ENCODE measurements at places on chromosomes 3 and 15. TPM values are rescaled to one million over a fixed set of nuclear protein-coding genes. Genes with fewer than 3 reads are reported as not detected.
A peak's percentile ranks its signal among the peaks of the same experiment; 100 is the strongest.

OGG1 gene
- total RNA-seq, result 22.1 TPM

GRCh38 chr15:58136731-58137130 lies 1.4 kb upstream of the AQP9 start:
- no peak for DNase-seq

DNA sequence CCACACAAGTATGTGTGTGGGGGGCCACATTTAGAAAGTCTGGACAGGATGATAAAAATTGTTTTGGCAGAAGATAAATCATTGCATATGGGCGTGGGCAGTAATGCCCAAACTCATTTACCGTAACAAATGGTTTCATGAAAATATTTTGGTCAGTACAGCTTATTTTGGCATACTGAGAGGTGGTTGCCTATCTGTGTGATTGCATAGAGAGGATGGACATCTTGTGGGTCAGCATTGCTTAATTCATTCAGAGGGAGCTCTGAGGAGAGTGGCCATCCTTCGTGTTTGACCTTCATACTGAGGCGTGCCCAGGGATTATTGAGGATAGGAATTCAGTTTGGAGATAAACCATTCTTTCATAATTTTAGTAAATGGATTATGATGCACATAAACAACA lies 162.5 kb downstream of the GAP43 start:
- no peak for DNase-seq

GRCh38 chr3:52248816-52249547 lies 3.4 kb downstream of the PPM1M start:
- no peak for DNase-seq

BHLHE40 gene
- total RNA-seq, result 51.2 TPM

DNA sequence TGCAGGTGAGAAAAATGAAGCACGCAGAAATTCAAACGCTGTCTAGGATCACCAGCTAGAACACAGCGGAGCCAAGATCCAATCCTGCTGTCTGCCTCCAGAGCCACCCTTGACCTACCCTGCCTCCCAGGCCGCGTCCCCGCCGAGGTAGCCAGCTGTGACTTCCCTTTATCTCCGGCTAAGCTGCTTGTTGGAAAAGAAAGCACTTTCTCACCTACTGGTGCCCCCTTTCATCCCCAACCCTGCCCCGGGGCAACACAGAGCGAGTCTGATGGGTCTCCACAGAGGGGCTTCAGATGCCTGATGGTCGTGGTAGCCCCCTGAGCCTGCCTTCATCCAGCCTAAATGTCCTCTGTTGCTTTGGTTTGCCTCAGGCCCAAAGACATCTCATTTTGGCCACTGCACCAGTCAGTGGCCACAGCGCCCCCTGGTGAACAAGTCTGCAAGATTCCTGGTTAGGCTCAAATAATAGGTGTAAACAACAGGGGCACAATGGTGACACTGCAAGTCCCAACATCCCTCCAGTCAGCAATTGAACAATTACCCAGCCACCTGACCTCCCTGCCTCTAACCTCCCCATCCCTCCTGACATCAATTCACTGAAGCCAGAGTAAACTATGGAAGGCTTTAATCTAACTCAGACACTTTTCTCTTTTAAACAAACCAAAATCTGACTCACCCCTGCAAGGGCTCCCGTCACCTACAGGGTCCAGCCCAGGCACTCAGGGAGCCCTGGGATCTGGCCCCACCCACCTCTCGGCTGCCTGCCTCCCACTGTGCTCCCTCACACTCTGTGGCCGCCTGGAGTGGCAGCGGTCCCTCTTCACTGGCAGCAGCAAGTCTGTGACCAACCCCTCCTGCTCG lies 27.3 kb upstream of the BCL2L10 start:
- DNase-seq, result peak; percentile 65

CACNA2D3 gene
- total RNA-seq, result 0.18 TPM

DNA sequence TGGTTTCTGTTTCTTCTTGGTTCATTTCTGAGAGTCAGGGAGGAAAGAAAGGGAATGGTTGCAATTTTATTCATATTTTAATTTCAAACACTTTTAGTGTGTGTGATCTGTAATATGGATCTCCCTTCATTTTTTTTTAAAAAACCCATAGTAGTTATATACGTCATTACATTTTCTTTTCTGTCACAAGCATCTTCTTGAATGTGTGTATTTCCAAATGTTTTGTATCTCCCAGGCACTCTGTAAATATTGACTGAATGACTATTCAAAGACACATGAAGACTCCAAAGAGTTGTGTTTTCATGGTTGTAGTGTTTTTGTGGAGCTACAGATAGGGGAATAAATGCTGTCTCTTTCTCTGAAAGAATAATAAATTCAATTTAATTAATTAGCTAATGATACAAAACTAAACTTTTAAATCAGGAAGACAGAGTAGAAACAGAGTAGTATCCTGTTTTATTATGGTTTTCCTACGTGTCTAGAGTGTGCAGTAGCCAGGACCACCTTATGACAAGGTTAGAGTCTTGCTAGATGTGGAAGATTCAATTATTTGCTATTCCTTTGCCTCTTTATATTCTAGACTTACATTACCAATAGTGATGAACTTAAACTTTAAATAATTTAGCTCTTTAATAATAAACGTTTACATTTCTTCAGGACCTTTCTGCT lies 35.5 kb downstream of the NECTIN3 start:
- no peak for DNase-seq

GRCh38 chr15:22257047-22258008 lies 177.0 kb downstream of the OR4M2 start:
- DNase-seq, result no peak

GRCh38 chr15:100788418-100789105 lies 91.1 kb upstream of the ALDH1A3 start:
- no peak for DNase-seq

DNA sequence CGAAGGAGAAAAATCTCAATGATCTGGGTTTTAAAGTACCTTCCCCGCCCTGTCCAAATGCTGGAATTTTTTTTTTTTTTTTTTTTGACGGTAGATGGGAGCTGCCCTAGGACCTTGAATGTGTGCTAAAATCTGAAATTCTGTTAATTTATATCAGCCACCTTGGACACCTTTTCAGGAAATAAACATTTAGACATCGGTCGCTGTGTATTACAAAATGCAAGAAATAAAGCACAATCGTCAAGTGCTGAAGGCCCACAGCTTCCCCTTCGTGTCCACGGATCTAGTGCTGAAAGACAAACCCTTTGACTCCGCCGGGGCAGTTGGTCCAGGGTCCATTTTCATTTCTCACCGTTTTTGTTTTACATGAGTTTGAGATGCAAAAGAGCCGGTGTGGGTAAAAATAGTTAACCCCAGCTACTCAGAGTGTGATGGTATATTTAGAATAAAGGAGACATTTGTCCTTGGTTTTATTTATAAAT lies 90.2 kb upstream of the CHD2 start:
- no peak for DNase-seq

SHC4 gene
- total RNA-seq, result 0.44 TPM

CELSR3 gene
- 9.9 TPM for total RNA-seq

- no peak for DNase-seq
These were observed 952.0 kb downstream of the AGBL1 start for GRCh38 chr15:87031540-87032230.

GRCh38 chr3:11300970-11301369 lies 28.8 kb downstream of the ATG7 start:
- no peak for DNase-seq

- no peak for DNase-seq
These were observed 74.0 kb upstream of the PHLDB2 start for GRCh38 chr3:111785034-111785433.

DNA sequence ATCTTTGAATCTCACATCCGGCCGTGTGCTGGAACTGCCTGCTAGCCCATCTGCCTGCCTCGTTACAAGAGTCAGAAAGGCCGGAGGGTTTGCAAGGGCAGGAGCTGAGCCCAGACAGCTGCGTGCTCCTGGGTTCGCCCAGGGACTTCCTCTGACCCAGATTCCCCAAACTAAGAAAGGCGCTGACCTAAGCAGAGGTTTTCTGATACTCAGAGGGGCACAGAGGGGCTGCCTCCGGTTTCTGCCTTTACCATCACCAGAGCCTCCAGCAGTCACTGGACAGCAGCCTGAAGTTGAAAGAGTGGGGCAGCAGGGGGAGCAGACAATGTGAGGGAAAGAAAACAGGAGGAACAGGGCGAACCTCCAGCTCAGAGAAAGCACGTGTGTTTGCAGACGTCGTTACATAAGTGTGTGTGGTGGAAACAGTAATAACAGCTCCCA lies 33.4 kb upstream of the RAD18 start:
- DNase-seq, result no peak

DNA sequence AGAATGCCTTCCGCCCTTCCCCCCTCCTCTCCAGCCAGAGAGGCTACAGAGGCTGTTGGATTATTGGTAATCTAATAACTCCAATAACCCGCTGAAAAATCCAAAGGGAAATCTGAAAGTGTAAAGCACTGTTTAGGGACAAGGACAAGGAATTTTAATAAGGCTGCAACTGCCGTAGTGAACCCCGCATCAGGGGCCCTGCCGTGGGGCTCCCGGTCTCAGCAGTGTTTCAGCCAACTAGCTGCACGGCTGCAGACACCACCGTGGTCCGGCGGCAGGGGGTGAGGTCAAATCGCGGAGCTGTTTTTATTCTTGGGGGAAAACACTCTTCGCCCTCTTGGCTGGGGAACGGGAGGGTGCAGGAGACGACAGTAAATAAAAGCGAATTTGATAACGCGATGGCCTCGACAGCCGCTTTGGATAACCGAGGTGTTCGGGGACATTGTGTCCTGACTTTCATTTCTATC lies 6.1 kb downstream of the BCL6 start:
- no peak for DNase-seq

MINAR1 gene
- 0.22 TPM for total RNA-seq

DNA sequence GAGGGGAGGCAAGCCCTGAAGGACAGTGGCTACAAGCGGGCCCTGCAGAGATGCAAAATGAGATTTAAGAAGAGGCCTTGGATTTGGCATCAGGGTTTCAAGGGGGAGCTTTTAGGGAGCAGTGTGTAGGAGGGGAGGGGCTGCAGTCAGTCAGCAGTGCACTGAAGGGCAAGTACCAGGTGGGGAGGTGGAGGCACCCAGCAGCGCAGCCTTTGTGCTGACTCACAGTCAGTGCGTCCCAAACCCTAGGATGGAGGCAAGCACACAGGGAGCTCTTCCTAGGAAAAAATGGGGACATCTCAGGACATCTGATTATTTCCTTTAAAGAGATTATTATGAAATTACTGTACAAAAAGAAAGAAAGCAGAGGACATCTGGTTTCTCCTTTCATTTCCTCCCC lies 80.0 kb downstream of the AAGAB start:
- DNase-seq, result no peak

NEK11 gene
- 13.2 TPM for total RNA-seq

GRCh38 chr15:32718821-32719716 lies 1.3 kb downstream of the GREM1 start:
- no peak for DNase-seq

GRCh38 chr3:114962189-114962588 lies 184.9 kb downstream of the ZBTB20 start:
- no peak for DNase-seq

DNA sequence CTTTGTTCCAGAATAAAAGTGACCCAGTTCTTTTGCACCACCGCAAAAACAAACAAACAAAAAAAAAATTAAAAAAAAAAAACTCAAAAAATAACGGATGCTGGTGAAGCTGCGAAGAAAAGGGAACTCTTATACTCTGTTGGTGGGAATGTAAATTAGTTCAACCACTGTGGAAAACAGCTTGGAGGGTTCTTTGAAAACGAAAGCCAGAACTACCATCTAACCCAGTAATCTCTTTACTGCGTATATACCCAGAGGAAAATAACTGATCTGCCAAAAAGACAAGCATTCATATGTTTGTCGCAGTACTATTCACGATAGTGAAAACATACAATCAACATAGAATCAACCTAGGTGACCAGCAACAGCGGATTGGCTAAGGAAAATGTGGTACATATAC lies 298.9 kb upstream of the CBLB start:
- no peak for DNase-seq
